Cardiac atrium fibroblast (primary cell): ENCODE measurements at places on chromosomes 7 and 10. TPM values are rescaled to one million over a fixed set of nuclear protein-coding genes. Genes with fewer than 3 reads are reported as not detected.

Gene TMEM270
- not detected in 2 replicates for total RNA-seq

Gene AMPH
- 0.97 and 1.1 TPM in 2 replicates for total RNA-seq

Gene FKBP6
- not detected in 2 replicates for total RNA-seq

Gene LBX1
- under 0.01 TPM in 1 of 2 replicates, not detected in the other for total RNA-seq

Gene ACHE
- 0.16 TPM in 1 of 2 replicates, not detected in the other for total RNA-seq

Gene SPDYE1
- total RNA-seq = not detected in 2 replicates

Gene MALRD1
- not detected in 2 replicates for total RNA-seq

Gene C10orf53
- total RNA-seq = not detected in 2 replicates

Gene NUP42
- total RNA-seq = 12.5 and 26.9 TPM in 2 replicates

Gene MAT1A
- total RNA-seq = not detected in 2 replicates

Gene NOLC1
- total RNA-seq = 51.5 and 65.0 TPM in 2 replicates

Gene VENTX
- total RNA-seq = not detected in 2 replicates

Gene IFIT2
- total RNA-seq = 3.6 and 6.5 TPM in 2 replicates

Gene NPFFR1
- total RNA-seq = not detected in 2 replicates

Gene RTKN2
- 0.16 and 0.18 TPM in 2 replicates for total RNA-seq

Gene BLNK
- not detected in 2 replicates for total RNA-seq

Gene LYZL1
- total RNA-seq = not detected in 2 replicates

Gene WDFY4
- not detected in 2 replicates for total RNA-seq

Gene OPN1SW
- total RNA-seq = not detected in 2 replicates

Gene ELAPOR2
- total RNA-seq = 1.3 and 4.2 TPM in 2 replicates

Gene TMEM60
- 9.9 and 15.9 TPM in 2 replicates for total RNA-seq

Gene IGF2BP3
- 24.7 and 45.5 TPM in 2 replicates for total RNA-seq

Gene TRPV6
- total RNA-seq = not detected in 2 replicates

Gene SPDYE2
- not detected in 2 replicates for total RNA-seq

Gene ACSM6
- not detected in 2 replicates for total RNA-seq

Gene AGR2
- total RNA-seq = not detected in 2 replicates

Gene INMT
- total RNA-seq = 195 and 197 TPM in 2 replicates
